ENCODE measurements at places on chromosomes 4 and X.
A peak's percentile ranks its signal among the peaks of the same experiment; 100 is the strongest.

DNA sequence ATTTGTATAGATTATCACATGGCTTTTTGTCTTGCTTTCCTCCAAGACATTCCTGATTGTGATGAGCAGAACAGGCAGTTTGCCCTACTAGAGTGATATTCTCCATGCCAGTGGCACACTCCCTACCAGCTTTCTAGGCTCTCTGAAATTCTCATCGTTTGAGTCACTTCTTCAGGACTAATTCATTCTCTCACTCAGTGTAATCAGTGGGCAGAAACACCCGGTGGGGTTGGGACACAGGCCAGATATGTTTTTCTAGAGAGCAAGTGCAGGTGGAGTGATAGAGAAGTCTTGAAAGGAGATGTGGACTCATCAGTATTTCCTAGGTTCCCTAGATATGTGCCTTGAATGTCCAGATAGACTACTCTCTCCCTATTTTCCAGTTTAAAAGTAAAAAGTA, 13.1 kb downstream of the RAB33A start:
- no peak for DNase-seq

GRCh38 chr4:31411565-31411964, 691.4 kb downstream of the PCDH7 start:
- DNase-seq: no peak

GRCh38 chr4:73028621-73029020, 40.9 kb downstream of the COX18 start:
- no peak for DNase-seq

DNA sequence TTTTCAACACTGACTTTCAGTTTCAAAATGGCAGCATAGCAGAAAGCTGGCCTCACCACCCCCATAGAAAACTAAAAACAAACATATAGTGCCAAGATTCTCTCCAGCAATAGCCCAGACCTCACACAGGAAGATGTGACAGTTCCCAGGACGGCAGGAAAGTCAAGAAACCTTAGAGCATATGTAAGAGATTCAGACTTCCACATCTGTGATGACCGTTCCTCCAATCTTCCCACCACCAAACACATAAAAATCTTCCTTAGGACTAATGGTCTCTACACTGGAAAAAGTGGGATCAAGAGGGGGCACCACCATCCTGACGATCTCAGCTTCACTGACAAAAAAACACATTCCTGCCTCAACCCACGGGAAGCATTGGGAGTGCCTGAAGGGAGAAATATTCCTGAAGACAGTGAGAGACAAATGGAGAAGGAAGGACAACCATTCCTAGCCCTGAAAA, 134.1 kb upstream of the CPXCR1 start:
- DNase-seq: no peak

GRCh38 chr4:118732591-118733330, 47.6 kb downstream of the METTL14 start:
- no peak for DNase-seq

DNA sequence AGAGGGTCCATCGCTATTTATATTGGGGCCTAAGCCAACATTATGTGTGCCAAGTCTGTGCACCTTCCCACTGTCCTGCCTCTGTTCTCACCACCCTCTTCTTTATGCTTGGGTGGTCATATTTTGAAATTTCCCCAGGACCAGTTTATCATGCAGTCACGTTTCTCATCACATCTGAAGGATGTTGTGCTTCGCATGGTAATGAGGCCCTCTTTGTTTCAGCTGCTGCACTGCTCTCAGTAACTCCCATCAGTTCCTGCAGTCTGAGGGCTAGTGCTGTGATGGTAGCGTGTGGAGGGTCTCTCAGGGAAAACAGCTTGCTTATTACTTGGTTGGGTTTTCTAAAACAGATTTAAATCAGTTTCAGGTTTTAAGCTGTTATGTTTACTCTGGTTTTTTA, 288.0 kb downstream of the AFF2 start:
- DNase-seq: no peak

- DNase-seq: no peak
These were observed 12.8 kb downstream of the SUPT20HL2 start for GRCh38 chrX:24301060-24301459.

- DNase-seq: no peak
These were observed 18.4 kb upstream of the RNF4 start for GRCh38 chr4:2450394-2451035.

DNA sequence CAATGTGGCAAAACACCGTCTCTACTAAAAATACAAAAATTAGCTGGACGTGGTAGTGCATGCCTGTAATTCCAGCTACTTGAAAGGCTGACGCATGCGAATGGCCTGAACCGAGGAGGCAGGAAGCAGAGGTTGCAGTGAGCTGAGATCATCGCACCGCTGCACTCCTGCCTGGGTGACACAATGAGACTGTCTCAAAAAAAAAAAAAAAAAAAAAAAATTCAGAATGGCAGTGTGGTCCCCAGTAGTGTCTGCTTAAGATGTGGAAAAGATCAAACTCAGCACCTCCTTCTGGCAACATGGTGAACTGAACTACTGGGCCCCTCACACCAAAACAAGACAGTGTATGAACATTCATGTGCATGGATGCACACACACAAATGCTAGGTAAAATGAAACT, 32.2 kb downstream of the SMS start:
- DNase-seq: no peak

- DNase-seq: no peak
These were observed 257.5 kb upstream of the FAT1 start for GRCh38 chr4:186981161-186981560.

GRCh38 chr4:109444182-109444844, 10.7 kb downstream of the SEC24B start:
- DNase-seq: no peak

GRCh38 chr4:120071192-120071795, 4.6 kb upstream of the MAD2L1 start:
- DNase-seq: no peak

GRCh38 chrX:149512225-149512885, 7.2 kb upstream of the IDS start:
- DNase-seq: peak; percentile 54

DNA sequence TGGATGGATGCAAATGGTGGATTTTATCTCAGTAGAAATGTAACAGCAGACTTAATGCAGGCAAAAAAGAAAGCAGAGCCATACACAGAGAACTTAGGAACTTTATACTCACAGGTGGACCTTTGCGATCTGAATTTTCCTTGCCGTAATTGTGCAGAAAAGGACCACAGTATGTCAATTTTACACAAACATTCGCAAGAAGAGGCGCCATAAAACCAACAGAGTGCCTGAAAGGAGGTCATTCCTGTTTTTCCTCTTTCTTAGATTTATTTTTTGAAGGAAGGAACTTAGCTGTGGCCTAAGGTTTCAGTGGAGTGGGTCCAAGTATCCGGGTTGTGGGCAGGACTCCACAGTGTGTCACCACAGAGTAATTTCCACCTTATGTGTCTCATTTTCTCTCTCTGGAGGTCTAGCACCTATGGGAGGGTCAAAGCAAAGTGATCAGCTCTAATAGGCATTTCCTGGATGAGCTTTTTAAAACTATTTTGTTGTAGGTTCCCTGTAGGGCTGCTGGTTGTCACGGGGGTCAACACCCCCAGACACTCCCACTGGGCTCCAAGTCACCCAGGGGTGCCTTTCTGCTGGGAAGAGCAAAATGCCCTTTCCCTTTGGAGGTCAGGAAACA, 24.7 kb upstream of the PBDC1 start:
- no peak for DNase-seq

- DNase-seq: no peak
These were observed 727.8 kb downstream of the GRID2 start for GRCh38 chr4:93031431-93032098.

- DNase-seq: peak; percentile 67
These were observed 13.0 kb upstream of the SLC10A4 start for GRCh38 chr4:48470137-48470536.

- DNase-seq: peak; percentile 75
These were observed 5.5 kb upstream of the WFS1 start for GRCh38 chr4:6264225-6264540.

GRCh38 chr4:3670521-3671519, 95.4 kb upstream of the ADRA2C start:
- DNase-seq: no peak

DNA sequence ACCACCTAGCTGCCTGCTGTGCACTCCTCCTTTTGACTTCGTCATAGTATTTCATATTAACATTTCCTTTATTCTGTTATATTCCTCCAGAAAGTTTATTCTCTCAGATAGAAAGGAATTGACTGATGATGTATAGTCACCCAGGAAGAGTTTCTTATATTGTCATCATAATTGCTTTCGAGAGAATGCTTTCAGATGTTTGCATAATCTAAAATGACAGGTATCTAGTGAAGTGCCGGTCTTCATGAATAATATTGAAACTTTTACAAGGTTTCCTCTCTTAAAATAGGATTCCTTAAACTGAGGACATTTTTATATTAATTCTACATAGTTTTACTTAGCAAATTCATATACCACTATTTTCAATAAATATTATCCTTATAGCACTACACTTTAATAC, 10.1 kb downstream of the SEC24D start:
- no peak for DNase-seq

DNA sequence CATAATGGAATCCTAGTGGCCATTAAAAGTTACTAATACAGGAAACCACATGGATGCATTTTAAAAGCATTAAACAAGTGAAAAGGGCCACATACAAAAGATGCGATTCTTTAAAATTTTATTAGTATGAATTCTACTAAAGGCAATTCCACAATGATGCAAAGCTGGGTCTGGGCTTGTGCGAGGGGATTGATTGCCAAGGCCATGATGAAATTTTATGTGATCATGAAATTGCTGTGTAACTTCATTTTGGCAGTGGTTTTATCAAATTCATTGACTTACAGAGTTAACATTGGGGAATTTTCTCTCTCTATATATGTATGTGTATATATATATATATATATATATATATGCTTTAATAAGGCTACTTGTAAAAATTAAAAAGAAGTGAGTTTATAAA, 1142.5 kb upstream of the IGFBP7 start:
- no peak for DNase-seq

DNA sequence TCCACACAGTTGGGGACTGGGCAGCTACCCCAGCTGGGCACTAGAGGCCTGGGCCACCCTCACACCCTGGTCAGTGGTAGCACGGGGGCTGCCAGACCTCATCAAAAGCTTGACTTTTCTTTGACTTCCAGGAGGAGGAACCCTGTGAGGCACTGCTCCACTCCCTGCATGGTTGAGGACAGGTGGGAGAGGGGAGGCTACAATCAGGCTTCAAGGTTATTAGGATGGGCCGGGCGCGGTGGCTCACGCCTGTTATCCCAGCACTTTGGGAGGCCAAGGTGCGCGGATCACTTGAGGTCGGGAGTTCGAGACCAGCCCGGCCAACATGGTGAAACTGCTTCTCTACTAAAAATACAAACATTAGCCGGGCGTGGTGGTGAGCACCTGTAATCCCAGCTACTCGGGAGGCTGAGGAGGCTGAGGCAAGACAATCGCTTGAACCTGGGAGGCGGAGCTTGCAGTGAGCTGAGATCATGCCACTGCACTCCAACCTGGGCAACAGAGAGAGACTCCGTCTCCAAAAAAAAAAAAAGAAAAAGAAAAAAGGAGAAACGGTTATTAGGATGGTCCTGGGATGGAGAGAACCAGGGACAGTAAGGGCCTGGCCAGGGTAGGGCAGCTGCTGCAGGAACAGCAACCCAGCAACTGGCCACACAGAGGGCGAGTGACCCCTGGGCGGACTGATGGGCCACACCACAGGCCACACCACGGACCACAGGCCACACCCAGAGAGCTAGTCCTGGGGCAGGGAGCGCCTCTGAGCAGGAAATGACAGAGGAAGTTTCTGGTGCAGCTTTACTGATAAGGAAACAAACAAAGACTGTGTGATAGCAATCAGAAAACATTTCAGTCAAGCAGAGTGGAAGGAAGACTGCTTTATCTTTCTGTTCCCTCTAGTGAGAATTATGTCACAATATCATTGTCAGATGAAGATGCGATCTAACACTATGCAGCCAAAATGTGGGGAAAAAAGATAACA, 20.5 kb upstream of the OPN1LW start:
- DNase-seq: no peak

DNA sequence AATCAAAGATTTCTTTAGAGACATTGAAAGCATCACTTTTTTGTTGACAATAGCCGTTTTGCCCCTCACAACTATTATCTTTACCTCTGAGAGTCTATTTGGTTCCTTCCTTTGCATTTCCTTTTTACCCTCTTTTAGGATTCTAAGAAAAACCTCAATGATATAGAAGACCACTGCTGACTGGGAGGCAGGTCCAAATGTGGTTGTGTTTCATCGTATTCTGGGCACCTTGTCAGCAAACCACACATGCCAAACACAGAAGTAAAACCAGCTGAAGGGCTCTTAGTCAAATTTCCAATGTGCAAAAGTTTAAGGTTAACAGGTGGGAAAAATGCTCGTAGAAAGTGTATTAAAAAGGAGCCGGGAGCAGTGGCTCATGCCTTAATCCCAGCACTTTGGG, 5.1 kb upstream of the PRMT9 start:
- DNase-seq: no peak

DNA sequence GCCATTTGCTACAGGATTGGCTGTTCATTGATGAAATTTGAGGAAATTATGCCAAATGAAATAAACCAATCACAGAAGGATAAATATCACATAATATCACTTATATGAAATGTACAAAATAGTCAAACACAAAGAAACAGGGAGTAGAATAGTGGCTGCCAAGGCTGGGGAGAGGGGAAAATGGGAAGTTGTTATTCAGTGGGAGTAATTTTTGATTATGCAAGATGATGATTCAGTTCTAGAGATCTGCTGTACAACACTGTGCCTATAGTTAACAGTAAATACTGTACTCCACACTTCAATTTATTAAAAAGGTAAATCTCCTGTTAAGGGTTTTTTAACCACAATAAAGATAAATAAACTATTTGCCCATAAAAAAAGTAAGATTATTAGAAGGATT, 101.1 kb downstream of the TMA16 start:
- no peak for DNase-seq

DNA sequence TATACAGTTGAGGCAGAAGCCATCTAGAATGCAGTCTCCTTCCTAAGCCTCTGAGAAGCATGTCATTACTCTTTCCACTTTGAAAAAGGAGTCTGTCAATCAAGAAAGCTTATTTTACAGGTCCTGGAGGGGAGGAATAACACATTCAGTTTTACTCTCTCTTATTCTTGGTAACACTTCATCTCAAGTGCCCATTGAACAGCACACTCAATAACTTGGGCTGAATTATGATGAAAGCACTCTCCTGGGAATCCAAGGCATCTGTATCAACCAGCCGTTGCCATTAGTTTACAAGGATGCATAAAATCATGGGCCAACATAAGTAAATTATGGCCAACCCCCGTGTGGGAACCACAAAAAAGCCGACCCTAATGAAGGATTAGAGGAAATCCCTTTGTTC, 282.4 kb downstream of the C4orf33 start:
- no peak for DNase-seq

GRCh38 chr4:137124278-137124932, 407.9 kb downstream of the PCDH18 start:
- DNase-seq: peak; percentile 35

GRCh38 chrX:151703487-151703886, 8.2 kb downstream of the PRRG3 start:
- no peak for DNase-seq

- no peak for DNase-seq
These were observed 898 bp upstream of the PDGFC start for GRCh38 chr4:156972379-156973015.

- DNase-seq: no peak
These were observed 251.6 kb downstream of the NPFFR2 start for GRCh38 chr4:72283357-72283756.

- no peak for DNase-seq
These were observed 46.9 kb upstream of the MSANTD1 start for GRCh38 chr4:3201718-3202702.

- DNase-seq: no peak
These were observed 200.4 kb downstream of the MAB21L2 start for GRCh38 chr4:150782311-150782710.

GRCh38 chrX:57286507-57287251, at the start of gene FAAH2:
Gene FAAH2, plus strand, starts transcription at chrX:57286706. Its CDS starts 120 bp downstream, at chrX:57286826.
- no peak for DNase-seq
